ENCODE measurements at places on chromosomes 2 and 18.
A peak's percentile ranks its signal among the peaks of the same experiment; 100 is the strongest.

- DNase-seq = no peak
- H3K27me3 ChIP-seq = no peaks in the 10 kb centered on the region
- peaks cover 41% of the 10 kb centered on the region for H3K36me3 ChIP-seq
Observed at GRCh38 chr2:172561270-172561669, 5.4 kb downstream of the PDK1 start.

- H3K36me3 ChIP-seq = no peaks in the 10 kb centered on the region
- no peak overlapping the region for H3K4me3 ChIP-seq
- H3K27me3 ChIP-seq = peaks cover 5% of the 10 kb centered on the region
- H3K27ac ChIP-seq = no peak overlapping the region
- DNase-seq = no peak
- no peaks in the 10 kb centered on the region for H3K4me1 ChIP-seq
Observed at GRCh38 chr2:36700311-36700710, 3.8 kb downstream of the VIT start.

GRCh38 chr2:240643811-240644150 is 18.5 kb downstream of the GPR35 start:
- DNase-seq = no peak
- H3K4me3 ChIP-seq = no peak overlapping the region
- H3K27ac ChIP-seq = no peak overlapping the region
- H3K4me1 ChIP-seq = no peaks in the 10 kb centered on the region

GRCh38 chr18:22826726-22827125 is 106.4 kb upstream of the RBBP8 start:
- H3K36me3 ChIP-seq = no peaks in the 10 kb centered on the region
- H3K27me3 ChIP-seq = peaks cover 2% of the 10 kb centered on the region
- H3K27ac ChIP-seq = no peak overlapping the region
- DNase-seq = no peak
- peaks cover 4% of the 10 kb centered on the region for H3K4me1 ChIP-seq

DNA sequence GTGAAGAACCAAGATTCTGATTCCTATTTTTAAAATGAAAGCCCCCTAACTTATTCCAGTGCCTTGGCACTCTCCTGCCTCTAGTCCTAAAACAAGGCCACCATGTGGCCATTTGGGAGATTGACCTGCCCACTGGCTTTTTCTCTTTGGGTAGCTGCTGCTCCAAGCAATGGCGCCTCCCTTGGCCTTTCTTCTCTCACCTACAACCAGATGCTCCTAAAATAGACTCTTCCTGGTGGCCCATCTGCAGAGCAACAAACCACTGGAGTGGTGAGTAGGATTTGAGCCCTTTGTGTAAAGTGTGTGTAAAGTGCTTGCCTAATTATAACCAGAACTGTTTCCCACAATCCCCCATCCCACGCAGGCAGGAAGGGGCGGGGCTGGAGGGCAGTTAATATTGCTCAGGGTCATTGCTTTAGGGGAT is 114.2 kb downstream of the FHOD3 start:
- no peak overlapping the region for H3K4me3 ChIP-seq
- no peaks in the 10 kb centered on the region for H3K36me3 ChIP-seq
- no peaks in the 10 kb centered on the region for H3K4me1 ChIP-seq
- DNase-seq = no peak

DNA sequence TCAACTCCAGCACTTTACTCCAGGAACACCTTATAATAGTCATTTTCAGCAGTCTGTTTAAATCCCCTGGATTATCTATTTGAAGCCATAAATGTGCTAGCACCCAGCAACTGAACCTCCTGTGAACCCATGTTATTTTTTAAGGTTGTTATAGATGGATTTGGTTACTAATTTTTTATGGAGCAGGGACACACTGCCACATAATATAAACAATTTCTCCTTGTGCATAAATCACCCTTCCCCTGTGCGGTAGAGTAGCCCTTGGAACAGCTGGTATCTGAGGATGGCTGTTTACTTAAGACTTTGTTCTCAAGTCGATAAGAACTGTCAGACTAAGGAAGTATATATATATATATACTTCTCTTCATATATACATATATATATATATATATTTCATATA is 367.4 kb downstream of the EPHA4 start:
- DNase-seq = no peak
- H3K36me3 ChIP-seq = no peaks in the 10 kb centered on the region
- H3K4me3 ChIP-seq = no peak overlapping the region

GRCh38 chr2:75709297-75709696 is 1.4 kb downstream of the GCFC2 start:
- H3K27me3 ChIP-seq = no peaks in the 10 kb centered on the region
- peak overlapping the region; percentile 55 for H3K4me3 ChIP-seq
- H3K27ac ChIP-seq = peak overlapping the region; percentile 24
- peaks cover 21% of the 10 kb centered on the region for H3K4me1 ChIP-seq

DNA sequence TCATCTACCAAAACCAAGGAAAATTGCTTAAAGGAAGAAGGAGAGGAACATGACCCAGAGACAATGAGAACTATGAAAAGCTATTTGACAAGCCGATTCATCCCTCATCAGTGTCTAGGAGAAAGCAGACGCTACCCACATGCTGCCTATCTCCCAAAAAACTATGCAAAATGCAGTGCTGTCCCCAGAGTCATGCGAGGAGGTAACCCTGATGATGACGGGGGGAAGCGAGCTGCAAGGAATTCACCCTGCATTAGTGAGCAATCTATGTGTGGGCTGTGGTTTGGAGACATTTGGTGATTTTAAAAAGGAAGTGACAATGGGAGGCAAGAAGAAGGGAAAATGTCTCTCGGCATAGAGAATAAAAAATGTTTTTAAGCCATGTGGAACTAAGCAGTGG is 472.7 kb downstream of the CMPK2 start:
- H3K27me3 ChIP-seq = no peaks in the 10 kb centered on the region
- no peak for DNase-seq

GRCh38 chr2:238901461-238902057 is 53.7 kb downstream of the TWIST2 start:
- H3K27ac ChIP-seq = no peak overlapping the region
- H3K4me3 ChIP-seq = no peak overlapping the region
- no peaks in the 10 kb centered on the region for H3K4me1 ChIP-seq

GRCh38 chr2:83376731-83377130 is 1082.3 kb downstream of the SUCLG1 start:
- DNase-seq = no peak
- H3K4me1 ChIP-seq = no peaks in the 10 kb centered on the region
- H3K27me3 ChIP-seq = no peaks in the 10 kb centered on the region
- no peak overlapping the region for H3K4me3 ChIP-seq
- no peak overlapping the region for H3K27ac ChIP-seq
- H3K36me3 ChIP-seq = no peaks in the 10 kb centered on the region

DNA sequence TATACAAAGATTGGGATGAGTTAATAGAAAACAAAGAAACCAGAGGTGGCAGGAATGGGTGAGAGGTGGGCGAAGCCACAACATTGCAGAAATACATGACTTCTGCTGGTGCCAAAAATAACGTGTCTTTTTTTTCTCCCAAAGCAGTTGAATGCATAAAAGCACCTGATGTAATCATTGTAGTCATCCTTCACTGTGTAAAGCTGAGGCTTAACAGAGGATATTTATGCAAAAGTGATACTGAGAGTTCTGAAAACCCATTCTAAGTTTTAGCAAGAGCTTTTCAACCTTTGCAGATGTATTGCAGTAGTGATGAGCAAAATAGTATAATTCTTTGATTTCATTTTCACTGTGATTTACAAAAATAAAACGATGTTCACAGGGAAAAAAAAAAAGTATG is 173.0 kb downstream of the PTGR3 start:
- H3K4me3 ChIP-seq = no peak overlapping the region
- DNase-seq = no peak
- H3K4me1 ChIP-seq = no peaks in the 10 kb centered on the region
- no peaks in the 10 kb centered on the region for H3K27me3 ChIP-seq
- H3K36me3 ChIP-seq = peaks cover 6% of the 10 kb centered on the region

GRCh38 chr2:149815941-149816340 is 228.4 kb upstream of the MMADHC start:
- no peak overlapping the region for H3K27ac ChIP-seq
- H3K36me3 ChIP-seq = no peaks in the 10 kb centered on the region
- no peak for DNase-seq
- H3K27me3 ChIP-seq = no peaks in the 10 kb centered on the region

DNA sequence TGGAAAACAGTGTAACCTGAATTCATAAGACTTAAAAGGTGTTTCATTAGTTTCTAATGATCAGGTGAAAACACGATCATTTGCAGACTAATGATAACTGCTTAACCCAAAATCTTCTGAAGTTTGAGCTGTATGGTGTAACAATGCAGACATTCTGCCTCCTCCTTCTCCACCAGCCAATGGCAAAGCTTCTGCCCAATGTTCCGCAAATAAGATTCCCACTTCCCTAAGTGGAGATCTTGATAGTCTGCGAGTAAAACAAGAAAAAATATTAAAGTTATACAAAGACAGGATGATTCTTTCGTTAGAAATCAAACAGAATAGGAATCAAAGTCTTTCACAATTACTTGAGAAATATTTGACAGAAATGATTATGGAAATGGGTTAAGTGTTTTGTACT is 8.1 kb downstream of the C2orf42 start:
- H3K36me3 ChIP-seq = peaks cover 28% of the 10 kb centered on the region
- H3K27me3 ChIP-seq = no peaks in the 10 kb centered on the region
- H3K4me3 ChIP-seq = no peak overlapping the region

GRCh38 chr2:131040661-131041401 is 52.4 kb downstream of the FAM168B start:
- H3K27ac ChIP-seq = no peak overlapping the region
- peaks cover 11% of the 10 kb centered on the region for H3K4me1 ChIP-seq
- no peaks in the 10 kb centered on the region for H3K36me3 ChIP-seq
- H3K4me3 ChIP-seq = peak overlapping the region; percentile 15

DNA sequence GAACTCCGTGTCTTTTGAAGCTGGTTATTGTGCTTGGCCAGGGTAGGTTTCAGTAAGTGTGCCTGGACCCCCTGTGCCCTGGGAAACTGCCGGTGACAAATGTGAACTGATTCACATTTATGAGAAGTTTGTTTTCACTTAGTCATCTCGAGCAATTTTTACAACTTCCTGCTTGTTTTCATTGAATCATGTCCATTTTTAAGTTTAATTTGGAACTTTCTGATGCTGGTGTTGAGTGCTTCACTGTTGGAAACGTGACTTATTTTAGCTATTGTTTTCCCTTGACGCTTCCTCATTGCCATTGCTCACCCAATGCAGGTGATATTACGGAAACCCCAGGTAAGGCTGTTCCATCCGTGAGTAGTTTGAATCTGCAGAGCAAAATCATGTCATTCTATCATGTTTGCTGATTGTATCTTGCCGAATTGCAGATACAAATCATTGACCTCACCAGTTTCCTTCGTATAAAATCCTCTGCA is 97.2 kb downstream of the RTN4 start:
- no peaks in the 10 kb centered on the region for H3K4me1 ChIP-seq
- no peak overlapping the region for H3K27ac ChIP-seq
- peaks cover 14% of the 10 kb centered on the region for H3K36me3 ChIP-seq
- H3K4me3 ChIP-seq = no peak overlapping the region
- no peaks in the 10 kb centered on the region for H3K27me3 ChIP-seq

- no peak for DNase-seq
- H3K4me1 ChIP-seq = no peaks in the 10 kb centered on the region
- no peaks in the 10 kb centered on the region for H3K36me3 ChIP-seq
- H3K4me3 ChIP-seq = no peak overlapping the region
- peaks cover 13% of the 10 kb centered on the region for H3K27me3 ChIP-seq
- H3K27ac ChIP-seq = no peak overlapping the region
Observed at GRCh38 chr18:22752014-22752413, 181.1 kb upstream of the RBBP8 start.

GRCh38 chr2:240579771-240580614 is 6.5 kb upstream of the CAPN10 start:
- peak; percentile 38 for DNase-seq
- H3K4me1 ChIP-seq = peaks cover 44% of the 10 kb centered on the region
- H3K27ac ChIP-seq = peak overlapping the region; percentile 68
- H3K36me3 ChIP-seq = peaks cover 49% of the 10 kb centered on the region
- no peak overlapping the region for H3K4me3 ChIP-seq

DNA sequence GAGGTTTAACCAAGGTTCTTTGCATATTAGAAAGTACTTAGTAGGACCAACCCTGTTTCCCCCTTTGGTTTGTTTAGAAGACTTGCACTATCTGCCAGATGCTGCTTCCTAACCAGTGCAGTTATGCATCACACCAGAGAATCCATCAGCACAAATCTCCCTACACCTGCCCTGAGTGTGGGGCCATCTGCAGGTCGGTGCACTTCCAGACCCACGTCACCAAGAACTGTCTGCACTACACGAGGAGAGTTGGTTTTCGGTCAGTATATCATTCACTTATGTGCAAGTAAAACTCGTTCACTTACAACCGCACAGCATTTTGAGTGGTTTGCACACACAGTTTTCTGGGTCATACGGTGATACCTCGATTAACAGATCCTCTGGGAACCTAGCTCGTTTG is 69.7 kb downstream of the ZNF532 start:
- H3K36me3 ChIP-seq = peaks cover 50% of the 10 kb centered on the region
- H3K27ac ChIP-seq = peak overlapping the region; percentile 18
- H3K27me3 ChIP-seq = no peaks in the 10 kb centered on the region
- peaks cover 26% of the 10 kb centered on the region for H3K4me1 ChIP-seq
- DNase-seq = no peak
- H3K4me3 ChIP-seq = no peak overlapping the region

DNA sequence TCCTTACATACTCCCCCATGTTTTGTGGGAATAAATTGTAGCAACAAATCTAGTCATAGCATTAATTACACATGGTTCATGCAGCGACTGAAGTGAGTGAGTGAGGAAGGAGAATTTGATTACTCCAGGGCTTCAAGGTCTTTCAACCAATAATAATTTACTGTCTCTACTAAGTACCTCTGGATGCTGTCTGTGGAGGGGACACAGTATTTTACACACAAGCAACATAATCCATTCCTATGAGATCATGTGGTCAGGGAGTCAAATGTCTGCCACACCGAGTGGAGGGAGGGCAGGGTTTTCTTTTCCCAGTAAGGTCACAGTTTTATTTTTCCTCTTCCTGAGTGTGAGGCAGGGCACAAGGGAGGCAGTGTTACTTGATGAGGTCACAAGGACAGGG is 334.7 kb upstream of the CELF4 start:
- no peak overlapping the region for H3K27ac ChIP-seq
- H3K4me1 ChIP-seq = no peaks in the 10 kb centered on the region
- H3K27me3 ChIP-seq = no peaks in the 10 kb centered on the region
- H3K4me3 ChIP-seq = no peak overlapping the region
- DNase-seq = no peak

GRCh38 chr2:71603851-71604725 is 150.7 kb downstream of the DYSF start:
- no peak for DNase-seq
- no peaks in the 10 kb centered on the region for H3K4me1 ChIP-seq
- no peak overlapping the region for H3K27ac ChIP-seq
- no peak overlapping the region for H3K4me3 ChIP-seq
- no peaks in the 10 kb centered on the region for H3K36me3 ChIP-seq

Measured in activated B cell treated with CpG ODN at 0.5 μM for 24 hours (primary cell).